Stromal cell of bone marrow (primary cell): ENCODE measurements at places on chromosomes 3 and 15.

DNA sequence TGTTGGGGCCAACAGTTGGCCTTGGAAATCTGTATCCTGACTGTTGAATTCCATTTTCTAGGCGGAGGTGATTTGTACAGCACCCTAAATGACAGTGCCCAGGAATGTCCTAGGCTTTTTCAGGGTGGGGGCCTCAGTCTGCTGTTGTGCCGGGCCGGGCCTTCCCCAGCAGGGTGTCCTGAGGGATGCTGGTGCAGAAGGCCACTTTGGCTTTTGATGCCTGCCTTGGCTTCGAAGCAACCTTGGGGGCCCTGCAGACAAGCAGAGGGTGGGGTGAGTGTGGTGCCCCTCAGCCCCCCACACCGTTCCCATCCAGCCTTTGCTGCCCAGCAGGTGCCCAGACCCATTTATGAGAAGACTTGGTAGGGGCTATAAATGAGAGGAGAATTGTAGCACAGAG lies 33.0 kb downstream of the SYNM start:
- no peak for DNase-seq

DNA sequence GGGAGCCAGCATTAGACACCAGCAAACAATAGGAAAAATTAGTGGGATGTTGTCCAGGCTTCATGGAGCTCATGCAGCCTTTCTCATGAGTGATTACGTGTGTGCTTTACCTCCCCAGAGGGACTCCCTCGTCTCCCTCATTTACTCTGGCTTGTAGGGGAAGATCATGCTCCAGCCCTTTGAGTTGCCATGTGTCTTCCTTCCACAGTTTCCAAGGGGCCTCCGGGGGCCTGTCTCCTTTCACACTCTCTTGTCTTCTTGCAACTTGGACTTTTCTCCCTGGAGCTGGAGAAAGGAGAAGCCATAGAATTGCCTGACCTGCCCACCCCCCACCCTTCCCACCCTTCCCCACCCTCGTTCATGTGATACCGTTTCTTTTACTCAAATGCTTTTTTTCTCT lies 98.7 kb downstream of the FAM43A start:
- no peak for DNase-seq

GRCh38 chr3:46668591-46668990 lies 24.9 kb downstream of the ALS2CL start:
- DNase-seq = no peak

DNA sequence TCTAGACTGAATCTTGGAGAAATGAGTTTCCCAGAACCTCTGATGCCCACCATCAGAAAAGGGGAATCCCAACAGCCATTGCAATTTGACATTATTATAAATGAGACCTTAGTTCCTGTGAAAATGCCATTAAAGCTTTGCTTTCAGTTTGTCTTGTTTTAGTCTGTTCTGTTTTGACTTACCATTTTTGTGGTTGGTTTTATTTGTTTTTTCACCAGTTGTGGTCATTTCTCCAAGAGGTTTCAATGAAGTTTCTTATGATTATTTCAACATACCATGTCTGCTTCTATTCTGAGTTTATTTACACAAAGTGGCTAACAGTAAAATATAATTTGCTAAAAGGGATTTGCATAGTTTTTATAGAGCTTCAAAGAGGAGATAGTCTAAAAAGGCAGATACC lies 175.0 kb upstream of the MCTP2 start:
- peak; percentile 33 for DNase-seq

- no peak for DNase-seq
Measured at GRCh38 chr3:120100711-120101110, 6.5 kb upstream of the GSK3B start.

DNA sequence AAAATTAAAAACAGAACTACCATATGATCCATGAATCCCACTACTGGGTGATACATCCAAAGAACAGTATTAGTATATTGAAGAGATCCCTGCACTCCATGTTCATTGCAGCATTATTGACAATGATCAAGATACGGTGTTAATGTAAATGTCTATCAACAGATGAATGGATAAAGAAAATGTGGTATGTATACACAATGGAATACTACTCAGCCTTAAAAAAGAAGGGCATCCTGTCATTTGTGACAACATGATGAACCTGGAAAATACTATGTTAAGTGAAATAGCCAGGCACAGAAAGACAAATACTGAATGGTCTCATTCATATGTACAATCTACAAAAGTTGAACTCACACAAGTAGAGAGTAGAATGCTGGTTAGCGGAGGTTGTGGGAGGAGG lies 16.6 kb downstream of the TTC23 start:
- DNase-seq = no peak

- no peak for DNase-seq
Measured at GRCh38 chr15:76327191-76328105, 9.1 kb upstream of the ISL2 start.

GRCh38 chr3:124469555-124469954 lies 260.7 kb upstream of the UMPS start:
- DNase-seq = no peak

DNA sequence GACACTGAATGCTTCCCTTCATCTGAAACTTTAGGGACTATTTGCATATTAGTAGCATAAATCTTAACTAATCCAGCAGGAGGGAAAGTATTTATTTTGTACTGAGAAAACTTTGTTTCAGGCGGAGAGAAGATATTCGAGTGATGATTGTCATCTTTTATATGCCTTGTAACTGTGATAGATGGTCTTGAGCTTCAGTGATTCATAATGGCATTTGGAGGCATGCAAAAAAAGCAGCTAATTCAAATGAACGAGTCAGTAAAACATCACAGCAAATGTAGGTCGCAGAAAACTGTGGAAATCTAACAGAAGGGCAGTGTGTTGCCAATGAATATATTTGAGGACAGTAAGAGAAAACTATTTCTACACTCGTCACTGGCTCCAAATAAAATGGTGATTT lies 643.7 kb upstream of the NAALADL2 start:
- peak; percentile 32 for DNase-seq

DNA sequence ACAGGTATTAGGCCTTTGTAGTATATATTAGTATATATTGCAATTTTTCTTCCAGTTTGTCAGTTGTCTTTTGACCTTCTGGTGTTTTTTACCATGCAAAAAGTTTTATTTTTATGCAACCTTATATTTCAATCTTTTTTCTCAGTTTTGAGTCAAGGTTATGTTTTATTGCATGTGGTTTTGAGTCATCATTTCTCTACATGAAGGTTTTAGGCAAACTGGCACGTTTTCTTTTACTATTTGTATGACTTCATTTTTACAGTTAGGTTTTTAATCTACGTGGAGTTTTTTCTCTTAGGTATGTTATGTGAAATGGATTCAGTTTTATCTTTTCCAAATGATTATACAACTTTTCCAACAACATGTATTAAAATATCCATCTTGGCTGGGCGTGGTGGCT lies 36.8 kb upstream of the TCAIM start:
- DNase-seq = no peak

GRCh38 chr15:49827311-49827710 lies 206.5 kb downstream of the DTWD1 start:
- DNase-seq = no peak

DNA sequence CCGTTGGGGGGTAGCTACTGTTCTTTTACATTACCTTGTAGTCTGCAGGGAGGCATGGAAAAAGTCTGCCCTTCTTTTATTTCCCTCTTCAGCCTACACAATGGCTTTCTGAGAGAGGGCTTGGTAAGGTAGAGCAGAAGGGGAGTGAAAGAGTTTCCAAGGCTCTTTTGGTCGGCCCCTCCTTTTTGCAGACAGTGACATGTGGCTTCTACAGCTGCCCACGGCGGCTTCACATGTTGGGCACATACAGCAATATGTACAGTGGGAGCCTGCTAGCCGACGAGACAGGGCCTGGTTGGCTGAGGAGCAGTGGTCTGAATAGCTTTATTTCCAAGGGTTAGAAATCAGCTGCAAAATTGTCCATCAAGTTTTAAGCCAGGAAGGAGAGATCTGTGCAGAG lies 4.0 kb downstream of the INAFM2 start:
- DNase-seq = no peak

DNA sequence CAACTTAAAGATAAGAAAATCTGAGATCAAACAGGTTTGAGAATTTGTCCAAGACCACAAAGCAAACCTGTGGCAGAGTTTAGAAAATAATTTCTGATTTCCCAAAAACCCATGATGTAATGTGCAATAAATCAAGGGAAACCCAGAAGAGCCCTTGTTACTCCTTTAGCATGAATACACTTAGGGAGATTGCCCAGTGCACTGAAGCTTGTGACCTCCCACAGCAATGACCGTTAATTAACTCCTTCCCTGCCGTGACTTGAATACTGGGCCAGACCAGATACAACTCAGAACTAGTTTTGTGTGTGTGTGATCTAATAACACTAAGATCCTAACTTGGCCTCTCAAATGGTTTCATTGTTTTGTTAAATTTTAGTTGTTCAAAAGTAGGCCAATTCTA lies 2.5 kb downstream of the PRKAR2A start:
- DNase-seq = no peak
